ENCODE measurements at places on chromosomes 6 and 20. TPM values are rescaled to one million over a fixed set of nuclear protein-coding genes. Genes with fewer than 3 reads are reported as not detected.

The TRIM10 gene
- total RNA-seq, result not detected

The DNAH8 gene
- not detected for total RNA-seq

The RSPH4A gene
- 0.06 TPM for total RNA-seq

GRCh38 chr20:32009564-32009963 is 674 bp upstream of the CCM2L start:
- no peak for DNase-seq

GRCh38 chr20:2379511-2380229 is 1.0 kb upstream of the TGM6 start:
- DNase-seq, result no peak

The HLA-DOA gene
- total RNA-seq, result 0.14 TPM

GRCh38 chr20:17576215-17576614 is 6.3 kb downstream of the DSTN start:
- no peak for DNase-seq

- no peak for DNase-seq
Observed at GRCh38 chr20:58022711-58023110, 205.7 kb downstream of the ANKRD60 start.

The HSF2 gene
- 31.6 TPM for total RNA-seq

GRCh38 chr20:32607324-32607723 is 22.2 kb upstream of the NOL4L start:
- no peak for DNase-seq

- no peak for DNase-seq
Observed at GRCh38 chr20:50272030-50272723, 81.5 kb downstream of the CEBPB start.

All from H4 (cell line).